SK-N-MC (cell line): ENCODE measurements at places on chromosomes 3 and 15.

- DNase-seq: no peak
Observed at GRCh38 chr15:58760385-58761009, 10.6 kb upstream of the MINDY2 start.

GRCh38 chr3:28386049-28386448, 37.4 kb upstream of the AZI2 start:
- DNase-seq: no peak

GRCh38 chr3:70358978-70359580, 46.6 kb upstream of the MDFIC2 start:
- no peak for DNase-seq

DNA sequence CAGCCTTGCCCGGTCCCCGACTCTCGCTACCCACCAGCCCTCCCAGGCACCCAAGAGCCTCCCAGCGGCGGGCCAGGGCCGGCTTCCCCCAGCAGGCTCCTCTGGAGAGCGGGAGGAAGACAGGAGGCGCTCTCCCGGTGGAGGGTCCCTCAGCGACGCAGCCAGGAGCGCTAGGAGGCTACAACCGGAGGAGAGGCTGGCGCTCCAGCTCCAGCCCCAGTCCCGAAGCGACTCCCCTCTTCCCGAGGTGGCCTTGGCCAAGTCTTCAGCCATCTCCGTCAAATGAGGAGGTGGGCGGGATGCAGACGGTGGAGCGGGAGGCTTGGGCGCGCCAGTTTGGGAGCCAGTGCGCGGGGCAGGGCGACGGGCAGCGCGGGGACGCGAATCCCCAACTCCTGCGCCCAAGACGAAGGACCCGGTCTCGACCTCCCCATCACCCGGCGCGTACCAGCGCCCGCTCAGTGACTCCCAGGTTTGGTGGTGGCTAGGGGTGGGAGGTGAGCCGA, 722 bp downstream of the CHRNA3 start:
- DNase-seq: no peak

DNA sequence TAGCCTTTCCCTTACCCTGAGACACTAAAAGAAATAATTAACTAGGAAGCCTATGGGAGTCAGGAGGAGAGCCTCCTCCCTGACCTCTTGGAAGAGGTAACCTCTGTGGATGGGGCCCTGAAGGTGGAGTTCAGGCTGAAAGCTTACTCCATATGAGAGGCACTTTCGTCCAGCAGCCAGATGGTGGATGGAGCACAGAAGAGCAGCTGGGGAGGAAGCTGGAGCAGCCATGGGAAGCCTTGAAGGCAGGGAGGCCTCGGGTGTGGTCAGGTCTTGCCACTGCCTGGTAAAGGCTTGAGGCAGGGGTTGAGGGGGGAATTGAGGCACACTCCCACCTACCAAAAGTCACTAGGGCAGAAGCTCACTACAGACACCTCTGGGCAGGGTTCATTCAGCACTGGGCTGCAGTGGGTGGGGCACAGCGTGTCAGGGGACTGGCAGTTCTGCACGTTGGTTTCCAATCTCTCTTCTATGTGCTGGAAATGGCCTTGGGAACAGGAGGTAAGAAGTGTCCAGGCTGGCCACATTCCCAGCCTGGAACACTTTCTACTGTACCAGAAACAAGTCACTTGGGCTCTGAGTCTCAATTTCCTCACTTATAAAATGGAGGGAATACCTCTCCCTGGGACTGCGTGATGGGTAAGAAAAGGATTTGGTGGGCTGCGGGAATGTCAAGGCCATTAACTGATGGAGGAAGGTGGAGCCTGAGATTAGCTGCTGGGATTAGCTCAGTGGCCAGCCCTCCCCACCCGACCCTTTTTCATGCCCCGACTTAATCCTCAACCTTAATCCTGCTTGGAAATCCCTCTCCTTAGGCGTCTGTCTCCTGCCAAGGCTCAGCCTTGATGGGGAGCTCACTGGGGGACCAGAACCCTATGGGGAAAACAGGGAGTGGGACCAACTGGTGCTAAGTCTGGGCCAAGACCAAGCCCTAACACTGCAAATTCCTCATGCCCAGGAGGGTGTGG, 5.4 kb downstream of the PCBP4 start:
- DNase-seq: no peak

- no peak for DNase-seq
Observed at GRCh38 chr15:80585544-80586018, 109.5 kb upstream of the ABHD17C start.

GRCh38 chr3:52779011-52779836, 1.8 kb downstream of the ITIH1 start:
- no peak for DNase-seq

DNA sequence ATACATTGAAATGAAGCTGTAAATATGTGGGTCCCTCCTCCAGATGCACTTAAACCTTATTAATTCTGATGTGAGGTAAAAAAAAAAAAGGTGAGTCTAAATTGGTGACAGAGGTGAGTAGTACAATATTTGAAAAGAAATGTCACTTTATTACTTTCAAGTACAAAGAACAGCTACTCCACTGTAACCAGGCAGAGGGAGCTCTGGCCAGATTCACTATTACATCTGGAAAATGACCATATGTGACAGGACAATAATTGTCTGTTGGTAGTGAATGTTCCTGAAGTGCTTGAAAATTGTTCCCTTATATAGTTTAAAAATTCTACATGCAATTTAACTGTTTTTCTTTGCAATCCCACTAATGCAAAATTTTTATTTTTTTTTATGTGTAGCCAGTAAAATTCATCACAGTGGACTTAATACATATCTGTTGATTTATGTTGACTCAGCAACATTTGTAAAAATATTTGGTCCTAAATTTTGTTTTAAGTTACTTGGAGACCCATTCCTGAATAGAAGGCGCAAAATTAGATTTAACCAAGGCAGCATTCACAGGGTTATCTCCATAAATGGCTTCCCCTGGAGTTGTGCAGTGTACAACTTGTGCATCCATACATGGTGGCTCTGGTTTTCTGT, 231.9 kb upstream of the TBC1D5 start:
- no peak for DNase-seq

- no peak for DNase-seq
Observed at GRCh38 chr3:79886204-79886603, 118.4 kb upstream of the ROBO1 start.

GRCh38 chr3:170564664-170565063, 21.2 kb downstream of the SLC7A14 start:
- no peak for DNase-seq

GRCh38 chr15:51830276-51830806, 888 bp downstream of the TMOD3 start:
- peak; percentile 88 for DNase-seq

GRCh38 chr3:11136830-11137626, 17.3 kb upstream of the HRH1 start:
- DNase-seq: no peak

- DNase-seq: no peak
Observed at GRCh38 chr3:128167973-128168674, 14.8 kb downstream of the EEFSEC start.
